ENCODE measurements at places on chromosomes 12 and 14.
A peak's percentile ranks its signal among the peaks of the same experiment; 100 is the strongest.

- no peak for DNase-seq
These were observed 24.9 kb downstream of the SLC6A12 start for GRCh38 chr12:188910-189621.

DNA sequence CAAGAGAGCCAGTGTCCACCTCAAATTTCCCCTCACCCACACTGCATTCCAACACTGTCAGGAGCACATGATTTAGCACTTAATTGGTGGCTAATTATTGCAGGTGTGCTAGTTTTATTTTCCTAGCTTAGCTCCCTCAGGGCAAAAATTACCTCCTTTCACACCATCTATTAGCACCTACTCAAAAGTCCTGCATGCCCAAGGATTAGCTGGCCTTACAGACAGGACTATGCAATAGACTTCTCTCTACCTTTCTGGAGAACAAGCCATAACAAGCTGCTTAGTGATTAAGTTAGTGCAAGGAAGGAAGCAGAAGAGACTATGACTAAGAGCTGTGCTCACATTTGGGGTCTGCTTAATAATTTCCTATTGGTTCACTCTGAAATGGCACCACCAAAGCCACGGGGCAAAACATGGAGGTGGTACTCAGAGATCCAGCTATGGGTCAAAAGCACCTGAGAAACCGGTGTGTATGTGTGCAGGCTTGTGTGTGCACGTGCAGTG, 69.5 kb downstream of the STON2 start:
- no peak for DNase-seq

- DNase-seq = no peak
These were observed 9.8 kb downstream of the ZNF641 start for GRCh38 chr12:48340943-48341342.

DNA sequence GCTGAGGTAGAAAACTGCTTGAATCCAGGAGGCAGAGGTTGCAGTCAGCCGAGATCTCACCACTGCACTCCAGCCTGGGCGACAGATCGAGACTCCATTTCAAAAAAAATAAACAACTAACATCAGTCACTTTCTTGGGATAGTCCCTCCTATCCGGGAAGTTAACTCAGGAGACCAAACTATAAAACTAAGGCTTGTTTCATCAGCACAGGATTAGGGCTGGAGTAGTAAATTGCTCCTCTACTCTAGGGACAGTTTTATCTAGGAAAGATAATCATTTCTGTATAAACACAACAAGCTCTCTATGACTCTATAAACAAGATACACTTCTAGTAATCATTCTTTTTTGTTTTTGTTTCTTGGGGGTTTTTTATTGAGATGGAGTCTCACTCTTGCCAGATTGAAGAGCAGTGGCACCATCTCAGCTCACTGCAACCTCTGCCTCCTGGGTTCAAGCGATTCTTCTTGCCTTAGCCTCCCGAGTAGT, 11.7 kb downstream of the RPS26 start:
- no peak for DNase-seq

GRCh38 chr12:26488351-26488750, 293.0 kb downstream of the SSPN start:
- DNase-seq = no peak

DNA sequence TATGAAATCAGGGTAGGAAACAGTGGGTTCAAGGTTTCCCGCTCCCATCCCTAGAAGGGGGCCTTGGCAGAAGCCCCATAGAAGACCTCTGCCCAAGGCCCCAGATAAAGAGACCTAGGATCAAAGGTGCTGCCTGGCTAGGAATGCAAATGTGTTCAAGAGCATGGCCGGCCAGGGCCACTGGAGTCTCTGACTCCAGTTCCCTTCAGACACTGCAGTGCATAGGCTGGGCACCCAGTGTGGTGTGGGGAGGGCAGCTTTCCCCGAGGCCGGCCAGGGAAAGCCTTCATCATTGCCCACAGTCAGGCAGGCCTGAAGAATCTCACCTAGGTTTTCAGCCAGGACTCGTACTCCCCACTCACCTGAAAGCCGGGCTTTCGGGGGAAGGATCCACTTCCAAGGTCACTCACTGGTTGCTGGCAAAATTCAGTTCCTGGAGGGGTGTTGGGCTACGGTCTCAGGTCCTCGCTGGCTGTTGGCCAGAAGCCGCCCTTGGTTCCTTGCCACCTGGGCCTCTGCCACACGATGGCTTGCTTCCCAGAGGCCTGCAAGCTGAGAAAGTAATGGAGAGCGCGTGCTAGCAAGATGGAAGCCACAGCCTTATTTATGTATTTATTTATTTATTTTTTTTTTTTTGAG, 9.7 kb upstream of the PEBP1 start:
- no peak for DNase-seq

DNA sequence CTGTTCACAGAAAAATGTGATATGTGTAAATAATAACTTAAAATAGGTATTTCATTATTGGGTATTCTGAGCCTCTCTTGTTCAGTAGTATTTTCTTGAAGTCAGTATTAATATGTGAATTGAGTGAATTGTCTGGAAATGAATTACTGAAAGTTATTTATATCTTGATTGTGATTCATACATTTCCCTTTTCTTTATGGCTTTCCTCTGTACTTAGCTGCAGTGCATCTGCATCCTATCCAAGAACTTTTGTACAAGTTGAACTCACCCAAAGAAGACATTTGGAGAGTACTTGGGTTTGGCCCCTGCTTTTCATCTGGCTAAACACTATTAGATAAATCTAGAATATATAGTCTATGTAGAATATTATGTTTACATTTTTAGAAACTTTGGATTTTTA, 326.0 kb downstream of the RAD51B start:
- no peak for DNase-seq

DNA sequence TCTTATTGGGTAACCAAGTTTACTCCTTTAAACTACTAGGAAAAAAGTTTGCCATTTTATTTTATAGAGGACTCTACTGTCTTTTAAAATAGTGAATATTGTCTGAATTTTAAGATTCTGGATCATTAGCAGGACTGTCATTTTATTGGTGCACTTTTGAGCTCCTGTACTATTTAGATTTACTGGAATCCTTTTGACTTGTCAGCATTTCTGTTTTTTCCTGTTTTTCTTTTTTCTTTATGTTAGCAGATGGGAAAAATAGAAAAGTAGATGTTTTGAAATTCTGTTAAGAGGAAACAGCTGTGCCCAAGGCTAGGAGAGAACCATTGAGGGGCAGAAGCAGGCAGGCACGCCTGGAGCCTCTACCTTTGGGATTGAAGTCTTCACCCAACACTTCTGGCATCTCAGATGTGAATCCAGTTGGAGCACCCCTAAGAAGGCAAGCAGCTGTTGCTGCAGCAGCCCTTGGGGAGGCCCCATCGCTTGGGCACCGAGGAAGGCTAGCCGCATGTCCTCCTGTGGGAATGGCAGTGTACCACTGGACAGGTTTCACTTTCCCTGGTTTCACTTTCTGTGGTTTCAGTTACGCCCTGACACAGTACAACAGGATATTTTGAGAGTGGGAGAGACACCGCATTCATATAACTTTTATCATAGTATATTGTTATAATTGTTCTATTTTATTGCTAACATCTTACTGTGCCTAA, 11.5 kb downstream of the RIMKLB start:
- DNase-seq = no peak

DNA sequence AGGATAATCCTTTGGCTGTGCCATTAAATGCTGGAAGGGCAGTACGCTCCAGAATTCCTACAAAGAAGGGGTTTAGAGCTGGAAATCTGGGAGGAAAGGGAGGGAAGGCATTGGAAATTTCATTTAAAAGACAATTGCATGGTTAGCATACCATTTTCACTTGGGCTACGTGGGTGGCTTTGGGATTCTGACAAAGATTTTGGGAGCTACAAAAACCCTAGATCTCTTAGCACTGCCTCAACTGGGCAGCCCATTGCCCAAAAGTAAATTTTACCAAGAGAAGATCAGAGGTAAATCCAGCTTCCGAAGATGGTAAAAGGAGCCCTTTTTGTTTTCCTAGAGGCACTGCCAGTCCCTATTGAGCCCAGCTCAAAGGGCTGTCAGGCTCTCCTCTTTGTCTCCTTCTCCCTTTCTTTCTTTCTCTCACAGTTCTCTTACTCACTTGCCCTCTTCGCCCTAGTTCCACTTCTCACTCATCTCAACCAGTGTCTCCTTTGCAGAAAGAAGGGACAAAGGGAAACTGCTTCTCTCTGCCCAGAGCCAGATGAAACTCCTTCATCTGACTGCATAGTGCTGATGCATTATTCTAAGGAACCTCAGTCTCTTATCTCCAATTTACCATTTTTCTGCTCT, 125.4 kb upstream of the PLEKHA5 start:
- DNase-seq = no peak

DNA sequence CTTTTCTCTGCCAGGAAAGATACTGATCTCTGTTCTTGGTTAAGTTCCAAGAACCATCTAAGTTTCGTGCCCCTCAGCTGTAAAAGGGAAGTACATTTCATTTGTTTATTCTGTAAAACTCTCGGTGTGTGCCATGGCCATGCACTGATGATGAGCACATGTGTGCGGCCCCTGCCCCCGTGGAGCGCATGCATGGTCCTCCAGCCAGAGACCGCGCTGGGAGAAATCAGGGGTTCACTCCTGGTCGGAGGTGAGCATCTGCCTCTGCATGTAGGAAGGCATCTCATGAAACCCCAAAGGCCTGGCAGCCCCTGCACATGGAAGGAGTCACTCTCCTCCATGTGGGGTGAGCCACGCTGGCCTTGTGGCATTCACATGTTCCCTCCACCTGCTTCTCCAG, 102.5 kb upstream of the RTL1 start:
- no peak for DNase-seq

GRCh38 chr12:28222081-28222700, 31.9 kb downstream of the CCDC91 start:
- DNase-seq = peak; percentile 33

GRCh38 chr14:90642244-90642717, 173.9 kb downstream of the TTC7B start:
- no peak for DNase-seq

DNA sequence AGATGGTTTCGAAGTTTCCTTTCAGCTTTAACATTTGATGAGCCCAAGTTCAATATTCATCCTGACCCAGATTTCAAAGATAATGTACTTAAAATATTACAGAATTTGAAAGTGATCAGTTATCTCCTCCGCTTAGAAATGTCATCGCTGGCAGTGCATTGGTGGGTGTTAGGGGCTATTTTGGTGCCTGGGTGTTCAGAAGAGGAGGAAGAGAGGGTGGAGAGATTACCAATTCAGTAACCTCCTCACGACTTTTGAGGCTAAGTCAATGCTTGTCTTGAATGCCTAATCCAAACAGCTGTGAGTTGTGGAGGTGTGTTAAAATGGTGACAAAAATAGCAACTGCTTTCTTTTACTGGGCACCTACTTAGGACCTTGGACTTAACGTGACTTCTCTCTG, 13.8 kb upstream of the DGLUCY start:
- no peak for DNase-seq

DNA sequence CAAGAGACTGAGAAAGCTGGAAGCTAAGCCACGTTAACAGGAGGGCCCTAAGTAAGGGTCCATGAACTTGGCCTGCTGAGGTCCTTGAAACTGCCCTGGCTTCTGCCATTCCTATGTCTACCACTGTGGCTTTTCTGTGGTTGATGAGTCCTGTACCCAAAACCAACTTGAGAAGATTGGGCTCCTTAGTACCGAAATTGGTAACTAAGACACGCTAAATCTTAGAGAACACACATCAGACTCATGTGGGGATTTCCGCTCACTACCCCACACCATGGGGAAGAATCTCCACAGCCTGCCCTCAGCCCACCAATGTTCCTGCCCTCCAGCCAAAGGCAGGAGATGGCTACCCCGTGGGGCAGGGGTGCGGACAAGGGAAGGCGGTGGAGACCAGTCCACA, 232.9 kb downstream of the SPTSSA start:
- no peak for DNase-seq

DNA sequence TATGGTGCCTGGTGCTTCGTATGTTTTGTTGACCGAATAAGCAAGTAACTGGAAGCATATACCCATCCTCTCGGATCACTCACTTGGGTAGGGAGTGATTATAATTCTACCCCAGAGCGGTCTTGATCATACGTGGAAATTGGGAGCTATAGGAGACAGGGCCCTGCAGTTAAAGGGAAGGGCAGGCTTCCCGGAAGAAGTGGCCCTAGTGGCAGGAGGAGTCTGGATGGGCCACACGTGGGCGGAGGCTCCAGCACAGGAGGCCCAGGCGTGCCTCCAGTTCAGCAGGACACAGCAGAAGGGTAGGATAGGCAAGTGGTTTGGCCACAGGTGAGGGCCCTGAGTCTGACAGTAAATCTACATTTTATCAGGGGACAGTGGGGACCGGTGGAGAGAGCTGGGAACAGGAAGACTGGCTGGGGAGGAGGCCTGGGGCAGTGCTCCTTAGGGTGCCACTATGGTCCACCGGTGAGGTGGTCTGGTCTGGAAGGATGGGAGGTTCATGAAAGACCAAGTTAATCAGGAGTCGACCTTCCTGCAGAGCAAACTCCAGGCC, 23.5 kb upstream of the YY1 start:
- no peak for DNase-seq

DNA sequence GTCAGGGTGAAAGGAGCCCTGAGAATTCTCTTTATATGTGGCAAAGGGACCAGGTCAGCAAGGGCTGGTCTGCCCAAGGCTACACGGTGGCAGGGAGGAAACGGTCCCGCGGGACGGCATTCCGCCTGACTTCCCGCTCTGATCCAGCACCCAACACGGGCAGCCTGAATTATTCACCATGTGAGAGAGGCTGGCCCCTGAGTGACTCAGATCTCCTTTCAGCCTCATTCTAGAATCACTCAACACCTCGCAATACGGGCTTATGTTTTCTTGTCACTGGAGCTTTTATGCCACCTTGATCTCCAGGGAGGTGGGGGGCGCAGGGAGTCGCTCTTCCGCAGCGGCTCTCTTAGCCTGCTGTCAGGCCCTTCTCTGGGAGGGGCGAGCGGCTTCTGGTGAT, 8.5 kb downstream of the LRTM2 start:
- no peak for DNase-seq

DNA sequence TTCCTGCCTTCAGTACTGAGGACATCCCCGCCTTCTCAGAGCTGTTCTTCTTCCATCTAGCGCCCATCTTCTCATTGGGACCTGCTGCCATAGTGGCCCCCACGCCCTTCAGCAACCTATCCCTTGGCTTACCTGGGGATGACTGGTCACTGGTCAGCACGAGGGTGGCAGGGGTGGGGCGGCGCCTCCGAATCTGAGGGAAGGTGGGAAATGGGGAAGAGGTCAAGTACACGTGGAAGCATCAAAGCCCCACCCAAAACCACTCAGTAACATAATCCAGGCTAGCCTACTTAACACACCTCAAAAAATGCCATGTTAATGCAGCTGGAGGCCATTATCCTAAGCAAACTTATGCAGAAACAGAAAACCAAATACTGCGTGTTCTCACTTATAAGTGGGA, 4.3 kb downstream of the PPP1R1A start:
- DNase-seq = no peak

GRCh38 chr12:56530390-56531055, 8.9 kb downstream of the RBMS2 start:
- no peak for DNase-seq

All from stimulated activated CD8-positive, alpha-beta memory T cell treated with anti-CD3 and anti-CD28 coated beads, Interleukin-4, amount 100 ng/mL, for 1 hour (primary cell).